Body of pancreas (tissue), 4 donors: ENCODE measurements at places on chromosomes 7 and 10.

DNA sequence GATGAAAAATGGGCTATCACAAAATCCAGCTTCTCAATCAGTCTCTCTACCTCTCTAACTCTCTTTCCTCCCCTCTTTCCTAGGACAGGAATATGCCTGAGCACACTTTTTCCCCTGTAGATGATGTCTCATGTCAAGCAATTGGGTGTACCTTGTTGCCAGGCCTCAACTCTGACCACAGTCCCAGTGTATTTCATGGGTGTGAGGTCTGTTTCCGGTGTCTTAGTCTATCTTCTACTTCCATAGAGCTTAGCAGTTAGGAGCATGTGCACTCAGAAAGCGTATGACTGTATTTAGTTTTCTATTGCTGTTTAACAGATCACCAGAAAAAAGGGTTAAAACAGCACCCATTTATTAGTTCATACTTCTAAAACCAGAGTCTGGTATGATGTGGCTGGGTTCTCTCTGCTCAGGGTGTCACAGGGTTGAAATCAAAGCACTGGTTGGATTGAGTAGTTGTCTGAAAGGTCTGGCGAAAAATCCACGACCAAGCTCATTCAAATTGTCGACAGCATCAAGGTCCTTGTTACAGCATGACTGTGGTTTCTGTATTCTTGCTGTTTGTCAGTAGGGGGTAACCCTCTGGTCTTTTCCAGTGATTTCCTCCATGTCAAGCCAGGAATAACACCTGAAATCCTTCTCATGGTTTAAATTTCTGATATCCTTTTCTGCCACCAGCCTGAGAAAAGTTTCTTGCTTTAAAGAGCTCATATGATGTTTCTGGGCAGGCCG, 130.0 kb downstream of the THSD7A start:
- DNase-seq, result no peak

DNA sequence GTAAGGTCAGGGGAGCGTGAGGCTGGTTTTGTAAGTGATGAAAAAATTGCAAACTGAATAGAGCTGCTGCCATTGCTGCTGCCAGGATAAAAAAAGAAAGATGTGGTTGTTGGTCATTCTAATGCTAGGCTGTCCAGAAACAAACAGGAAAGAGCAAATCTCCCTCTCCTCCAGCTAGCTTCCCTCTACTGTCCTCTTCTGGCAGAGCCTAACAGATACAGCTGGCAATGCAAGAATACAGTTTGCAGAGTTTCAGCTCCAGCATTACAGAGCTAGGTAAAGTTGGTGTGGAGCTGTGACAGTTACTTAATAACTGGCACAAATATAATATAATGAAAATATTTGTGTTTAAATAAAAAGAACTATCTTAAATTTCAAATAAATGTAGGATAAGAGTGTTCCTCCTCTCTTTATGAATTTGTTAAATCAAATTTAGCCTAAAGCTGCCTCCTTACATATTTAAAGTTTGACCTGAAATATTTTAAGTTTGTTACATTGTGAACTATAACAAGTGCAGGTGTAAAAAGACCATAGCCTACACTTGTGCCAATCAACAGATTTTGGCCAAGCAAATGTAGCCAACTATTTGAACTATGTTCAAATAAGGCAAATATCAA, 407.7 kb downstream of the SH2D4B start:
- DNase-seq, result no peak

DNA sequence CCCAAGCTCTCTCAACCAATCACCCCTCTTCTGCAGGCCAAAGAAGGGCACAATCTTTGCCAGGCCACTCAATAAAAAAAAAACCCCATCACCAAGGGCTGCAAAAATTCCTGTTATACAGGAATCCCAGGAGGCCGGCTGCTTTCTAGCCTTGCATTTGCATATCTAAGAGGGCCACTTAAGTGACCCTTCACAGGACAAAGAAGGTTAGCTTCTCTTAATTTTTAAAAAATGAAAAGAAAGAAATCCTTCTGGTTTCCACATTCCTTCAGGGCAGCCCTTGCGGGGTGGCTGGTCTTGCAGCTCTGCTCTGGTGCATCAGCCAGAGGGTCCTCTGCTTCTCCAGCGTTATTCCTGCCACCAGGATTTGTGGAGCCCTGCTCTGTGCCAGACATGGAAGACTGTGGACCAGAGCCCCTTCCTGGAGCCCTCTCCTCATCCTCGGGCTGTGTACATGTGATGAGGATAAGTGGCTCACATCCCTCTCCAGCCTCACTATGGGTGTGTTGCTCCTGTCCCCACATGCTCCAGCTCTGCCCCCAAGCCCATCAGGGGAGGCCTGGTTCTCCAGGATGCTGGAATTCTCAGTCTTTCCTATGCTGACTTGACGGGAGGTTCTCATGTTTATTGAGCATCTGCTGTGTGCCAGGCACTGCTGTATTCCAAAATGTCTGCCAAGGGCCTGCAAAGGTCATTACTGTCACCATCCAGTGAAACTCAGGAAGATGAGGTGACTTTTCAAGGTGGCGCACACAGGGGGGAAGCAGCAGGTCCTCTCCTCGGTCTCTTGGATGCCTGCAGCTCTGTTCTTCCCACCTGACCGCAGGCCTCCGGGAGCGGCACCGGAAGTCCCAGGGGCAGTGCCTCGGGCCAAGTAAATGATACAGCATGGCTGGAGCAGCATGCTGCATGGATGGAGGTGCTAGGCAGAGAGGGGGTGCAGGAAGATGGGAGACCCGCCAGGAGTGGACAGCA, 67.7 kb downstream of the ARHGAP22 start:
- DNase-seq, result no peak

- DNase-seq, result peak; percentile 66
Measured at GRCh38 chr7:107150375-107151073, 18.3 kb upstream of the HBP1 start.

DNA sequence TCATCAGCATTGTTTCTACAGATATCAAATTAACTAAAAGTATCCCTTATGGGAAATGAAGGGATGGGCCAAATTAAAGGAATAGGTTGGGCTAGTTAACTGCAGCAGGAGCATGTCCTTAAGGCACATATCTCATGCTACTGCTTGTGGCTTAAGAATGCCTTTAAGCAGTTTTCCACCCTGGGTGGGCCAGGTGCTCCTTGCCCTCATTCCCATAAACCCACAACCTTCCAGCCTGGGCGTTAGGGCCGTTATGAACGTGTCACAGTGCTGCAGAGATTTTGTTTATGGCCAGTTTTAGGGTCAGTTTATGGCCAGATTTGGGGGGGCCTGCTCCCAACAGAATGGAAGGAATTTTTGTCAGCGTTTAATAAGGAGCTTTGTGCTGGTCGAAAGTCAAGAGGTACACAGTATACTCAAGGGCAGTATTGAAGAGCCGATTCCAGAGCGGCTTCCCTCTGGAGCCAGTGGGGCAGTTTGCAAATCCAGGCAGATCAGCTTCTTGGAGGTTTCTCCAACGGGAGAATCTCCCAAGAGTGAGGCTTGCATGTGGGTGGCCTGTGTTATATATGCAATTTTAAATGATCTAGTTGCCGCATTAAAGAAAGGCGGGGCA, 7.7 kb downstream of the PFKP start:
- no peak for DNase-seq

- DNase-seq, result no peak
Measured at GRCh38 chr10:3631701-3632330, 153.2 kb downstream of the KLF6 start.

- DNase-seq, result no peak
Measured at GRCh38 chr7:123864966-123865365, 20.0 kb downstream of the HYAL4 start.

DNA sequence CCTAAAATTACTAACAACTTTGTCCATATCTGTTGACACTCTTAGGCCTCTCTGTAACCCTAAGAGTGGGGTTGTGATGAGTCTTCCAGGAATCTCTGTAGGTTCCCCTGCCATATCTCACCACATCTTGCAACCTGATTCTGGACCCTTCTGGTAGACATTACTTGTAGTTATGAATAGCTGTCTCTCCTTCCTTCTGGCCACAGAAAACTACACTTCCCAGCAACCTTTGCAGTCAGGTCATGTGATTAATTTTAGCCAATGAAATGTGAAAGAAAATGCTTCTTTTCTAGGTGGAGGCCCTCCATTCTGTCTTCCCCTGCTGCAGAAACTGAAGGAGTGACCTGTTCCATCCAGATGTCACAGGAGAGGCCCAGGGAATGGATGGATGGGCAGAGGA, 147.6 kb upstream of the AOAH start:
- DNase-seq, result no peak

DNA sequence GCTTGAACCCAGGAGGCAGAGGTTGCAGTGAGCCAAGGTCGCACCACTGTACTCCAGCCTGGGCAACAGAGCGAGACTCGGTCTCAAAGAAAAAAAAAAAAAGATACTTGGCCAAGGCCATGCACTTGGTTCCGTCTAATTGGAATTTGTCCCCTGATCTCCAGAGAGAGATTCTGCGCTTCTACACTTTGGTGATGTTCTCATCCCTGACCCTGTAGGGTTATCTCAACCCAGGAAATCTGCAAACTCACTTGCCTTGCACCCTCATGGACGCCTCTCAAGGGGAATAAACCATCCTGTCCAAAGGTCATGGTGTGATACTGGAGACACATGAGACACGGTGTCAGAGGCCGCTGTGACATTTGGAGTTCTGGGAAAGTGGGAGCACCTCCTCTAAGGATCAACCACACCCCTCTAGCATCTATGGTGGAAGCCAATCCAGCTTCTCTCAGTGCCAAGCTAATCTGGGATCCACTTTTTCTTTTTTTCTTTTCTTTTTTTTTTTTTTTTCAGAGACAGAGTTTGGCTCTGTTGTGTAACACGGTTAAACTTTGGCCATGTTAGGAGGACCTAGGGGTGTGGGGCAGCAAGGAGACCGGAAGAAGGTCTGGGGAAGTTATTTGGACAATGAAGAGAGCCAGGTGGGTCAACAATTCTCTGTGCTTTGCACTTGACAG, 7.8 kb upstream of the POR start:
- DNase-seq, result no peak

DNA sequence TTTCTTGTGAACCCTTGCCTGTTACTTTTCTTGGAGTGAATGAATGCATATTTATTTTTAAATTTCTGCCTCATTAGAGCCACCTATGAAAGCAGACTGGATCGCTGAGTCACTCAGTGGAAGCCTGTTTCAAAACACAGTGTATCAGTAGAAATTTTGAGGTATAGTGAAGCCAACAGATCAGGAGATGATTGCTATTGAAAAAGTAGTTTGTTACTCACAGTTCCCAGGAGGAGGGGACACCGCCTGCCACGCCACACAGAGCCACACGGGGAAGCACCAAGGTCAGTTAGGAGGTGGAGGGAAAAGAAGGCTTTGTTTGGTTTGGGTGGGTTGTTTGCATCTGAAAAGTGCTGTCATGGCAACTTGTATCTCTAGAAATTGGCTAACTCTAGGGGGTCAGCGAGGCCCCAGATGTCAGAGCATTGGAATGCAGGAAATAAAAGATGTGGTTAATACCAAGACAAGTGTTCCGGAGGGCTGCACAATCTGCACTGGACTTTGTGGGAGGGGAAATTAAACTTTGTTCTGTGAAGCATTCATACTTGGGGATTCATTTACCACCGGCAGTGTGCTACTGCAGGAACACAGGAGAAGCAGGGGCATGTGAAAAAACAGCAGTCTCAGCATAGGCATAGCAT, 106.4 kb upstream of the SDK1 start:
- peak; percentile 50 for DNase-seq

GRCh38 chr7:20307119-20307518, 23.6 kb upstream of the ITGB8 start:
- DNase-seq, result no peak

DNA sequence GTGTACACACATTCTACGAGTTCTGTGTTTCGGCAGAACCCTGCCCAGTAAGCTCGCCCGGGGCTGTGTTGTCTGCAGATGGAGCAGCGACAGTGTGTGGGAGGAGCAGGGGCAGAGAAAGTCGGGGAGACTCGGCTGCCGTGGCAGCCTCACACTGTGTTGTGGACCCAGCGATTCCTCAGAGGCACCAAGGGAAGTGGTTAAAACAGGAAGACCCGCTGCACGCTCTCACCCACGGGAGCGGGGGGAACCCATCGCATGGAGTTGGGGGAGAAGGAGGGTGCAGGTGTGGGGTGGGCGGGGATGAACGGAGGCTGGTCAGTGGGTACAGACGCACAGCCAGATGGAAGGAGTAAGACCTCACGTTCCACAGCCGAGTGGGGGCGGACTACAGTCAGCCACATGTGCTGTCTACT, 250.2 kb downstream of the ELFN1 start:
- DNase-seq, result no peak

- no peak for DNase-seq
Measured at GRCh38 chr10:127878475-127879055, 14.2 kb downstream of the CLRN3 start.

DNA sequence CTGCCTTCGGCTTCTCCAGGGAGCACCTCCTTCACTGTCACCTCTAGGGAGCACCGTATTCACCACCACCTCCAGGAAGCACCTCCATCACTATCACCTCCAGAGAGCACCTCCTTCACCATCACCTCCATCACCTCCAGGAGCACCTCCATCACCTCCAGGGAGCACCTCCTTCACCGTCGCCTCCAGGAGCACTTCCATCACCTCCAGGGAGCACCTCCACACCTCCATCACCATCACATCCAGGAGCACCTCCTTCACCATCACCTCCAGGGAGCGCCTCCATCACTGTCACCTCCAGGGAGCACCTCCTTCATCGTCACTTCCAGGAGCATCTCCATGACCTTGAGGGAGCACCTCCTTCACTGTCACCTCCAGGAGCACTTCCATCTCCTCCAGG, 102.3 kb downstream of the DNAJB6 start:
- no peak for DNase-seq

DNA sequence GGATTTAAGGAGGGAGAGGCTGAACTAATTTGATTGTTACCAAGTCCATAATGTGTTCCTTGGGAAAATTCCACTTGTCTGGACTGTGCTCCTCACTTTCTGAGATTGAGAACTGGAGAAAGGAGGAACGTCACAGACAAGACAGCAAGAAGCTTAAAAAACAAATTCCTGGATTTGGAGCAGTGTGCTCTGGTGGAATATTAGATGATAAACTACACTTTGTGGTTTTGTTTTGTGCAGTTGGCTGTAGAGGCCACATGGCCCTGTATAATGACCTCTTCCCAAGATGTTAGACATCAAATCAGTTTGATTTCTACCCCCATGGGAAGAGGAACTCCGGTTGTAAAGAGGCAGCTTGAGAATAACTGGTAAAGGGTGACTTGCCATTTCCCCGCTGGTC, 421.3 kb upstream of the GALNT17 start:
- no peak for DNase-seq

DNA sequence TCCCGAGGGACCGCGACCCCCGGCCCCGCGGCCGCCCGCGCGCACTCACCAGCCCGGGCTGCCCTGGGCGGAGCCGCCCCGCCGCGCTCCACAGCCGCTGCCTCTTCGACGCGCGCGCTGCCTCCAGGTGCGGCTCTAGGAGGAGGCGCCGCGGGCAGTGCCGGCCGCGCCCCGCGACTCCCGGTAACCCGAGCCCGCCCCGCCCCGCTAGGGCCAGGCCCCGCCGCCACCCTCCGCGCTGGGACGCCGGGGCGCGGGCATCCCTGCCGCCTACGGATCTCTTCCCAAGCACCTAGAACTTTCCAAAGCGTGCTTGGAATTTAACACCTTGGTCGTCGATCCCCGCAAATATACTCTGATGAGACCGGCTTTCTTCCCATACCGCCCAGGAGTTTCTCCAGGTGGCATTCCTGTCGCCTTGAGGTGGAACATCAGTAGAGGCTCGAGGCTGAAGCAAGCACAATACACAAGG, at the start of gene SLC26A5:
Gene SLC26A5, minus strand, starts transcription at position 159 of the 472 bp plus-strand sequence. CDS start 24,693 bp downstream, outside the sequence.
- peak; percentile 37 for DNase-seq
